ENCODE measurements at places on chromosomes 5 and 9.

DNA sequence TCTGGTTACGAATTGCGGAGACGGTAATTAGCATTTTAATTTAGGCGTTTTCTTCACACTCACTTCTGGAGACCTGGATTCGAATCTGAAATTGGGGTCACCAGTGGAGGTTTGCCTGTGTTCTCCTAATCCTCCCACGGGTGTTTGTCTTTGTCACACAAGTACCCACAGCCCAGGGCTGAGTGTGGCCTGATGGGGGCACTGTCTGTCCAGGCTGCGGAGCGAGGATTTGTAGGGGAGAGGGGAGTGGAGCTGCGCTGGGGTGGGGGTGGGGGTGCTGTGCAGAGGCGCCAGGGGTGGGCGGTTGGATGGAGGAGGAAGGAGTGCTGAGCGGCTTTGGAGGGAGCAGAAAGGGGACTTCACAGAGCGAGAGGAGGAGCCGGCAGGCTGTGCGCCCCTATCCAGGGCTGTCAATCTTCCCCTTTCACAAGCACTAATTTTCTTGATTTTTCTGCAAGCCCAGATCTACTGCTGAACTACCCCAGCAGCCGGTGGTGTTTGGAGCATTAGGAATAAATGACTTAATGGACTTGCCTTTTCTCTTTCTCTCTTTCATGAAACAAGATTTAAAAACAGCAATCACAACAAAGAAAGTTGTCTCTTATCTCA is 53.1 kb downstream of the TSPAN17 start:
- peak; percentile 22 for DNase-seq

DNA sequence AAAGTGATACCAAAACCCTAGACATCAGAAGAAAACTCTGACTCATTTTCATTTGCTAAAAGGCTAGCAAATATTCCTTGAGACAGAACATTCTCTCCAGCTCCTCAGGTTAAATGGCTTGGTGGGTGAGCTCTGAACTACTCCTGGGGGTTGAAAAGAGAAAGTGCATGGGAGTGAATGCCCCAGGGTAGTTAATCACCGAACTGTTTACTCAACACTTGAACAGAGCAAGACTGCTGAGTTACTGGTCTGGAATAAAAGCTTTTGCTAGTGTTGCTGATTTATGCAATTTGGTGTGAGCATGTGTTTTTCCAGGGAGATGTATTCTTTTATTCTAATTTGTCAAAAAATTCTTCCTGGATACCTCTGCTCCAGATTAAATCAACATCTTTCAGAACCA is 88.3 kb upstream of the PRDM9 start:
- DNase-seq: no peak

- DNase-seq: no peak
Observed at GRCh38 chr5:125877248-125877647, 546.0 kb upstream of the GRAMD2B start.

- DNase-seq: no peak
Observed at GRCh38 chr9:119761812-119762211, 392.6 kb upstream of the BRINP1 start.

GRCh38 chr9:88477300-88477751 is 57.7 kb upstream of the NXNL2 start:
- DNase-seq: no peak

GRCh38 chr9:95754533-95755420 is 120.7 kb upstream of the ERCC6L2 start:
- no peak for DNase-seq

- DNase-seq: no peak
Observed at GRCh38 chr5:130286971-130287370, 382.7 kb downstream of the CHSY3 start.

GRCh38 chr9:71987471-71988371 is 72.7 kb downstream of the C9orf57 start:
- DNase-seq: no peak

DNA sequence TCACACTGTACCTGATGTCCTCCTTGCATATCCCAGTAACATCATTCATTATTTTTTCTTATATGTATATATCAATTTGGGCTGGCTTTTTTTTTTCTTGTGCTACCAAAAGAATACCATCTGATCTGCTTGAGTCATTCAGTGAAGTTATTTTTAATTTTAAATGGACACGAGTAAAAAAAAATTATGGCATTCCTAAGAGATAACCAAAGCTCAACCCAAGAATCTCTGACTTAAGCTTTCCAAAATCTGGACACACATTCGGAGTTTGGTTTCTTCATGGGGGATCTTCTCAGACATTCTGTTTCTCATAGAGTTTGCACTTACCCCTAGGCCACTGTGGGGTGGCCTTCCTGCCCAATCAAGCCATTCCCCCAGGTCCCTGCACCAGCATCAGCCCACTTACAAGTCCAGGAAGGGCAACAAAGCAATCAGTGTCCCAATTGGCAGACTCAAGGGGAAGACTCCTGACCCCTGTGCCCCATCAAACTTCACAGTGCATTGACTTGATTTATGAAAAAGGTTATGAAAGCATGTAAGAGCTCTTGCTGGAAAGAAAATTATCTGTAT is 49.2 kb upstream of the SPDL1 start:
- no peak for DNase-seq

DNA sequence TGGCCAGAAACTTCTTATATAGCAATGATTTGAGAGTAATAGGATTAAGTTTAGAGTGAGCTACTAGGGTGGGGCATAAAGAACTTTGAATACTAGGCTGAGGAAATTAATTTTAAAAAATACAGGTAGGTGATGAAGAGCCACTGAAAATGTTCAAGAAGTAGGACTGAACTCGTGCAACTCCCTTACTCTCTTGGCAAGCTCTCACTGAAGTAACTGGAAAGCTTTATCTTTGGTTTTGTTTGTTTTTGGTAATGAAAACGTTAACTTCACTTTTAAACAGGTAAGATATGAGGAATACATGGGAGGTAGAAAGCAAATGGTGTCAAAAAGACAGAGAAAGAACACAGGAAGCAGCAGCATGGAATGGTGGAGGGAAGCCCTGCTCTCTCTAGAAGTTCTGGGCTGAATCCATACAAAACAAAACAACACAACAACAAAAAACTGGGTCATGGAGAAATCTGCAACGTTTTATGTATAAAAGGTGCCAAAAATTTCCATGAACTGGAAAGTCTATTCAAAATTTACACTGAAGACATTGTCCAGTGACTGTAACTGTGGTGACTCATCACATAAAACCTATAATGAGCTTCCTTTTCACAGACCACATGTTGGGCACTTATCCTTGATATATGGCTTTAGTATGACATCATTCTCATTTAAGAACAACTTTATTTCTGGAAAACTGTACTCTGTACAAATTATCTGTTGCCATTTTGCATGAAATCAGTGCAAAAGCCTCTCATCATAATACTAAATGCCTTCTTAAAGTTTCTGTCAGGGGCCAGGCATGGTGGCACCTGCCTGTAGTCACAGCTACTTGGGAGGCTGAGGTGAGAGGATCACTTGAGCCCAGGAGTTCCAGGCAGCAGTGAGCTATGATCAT is 91.2 kb upstream of the CHD1 start:
- no peak for DNase-seq

- DNase-seq: no peak
Observed at GRCh38 chr5:138032028-138032571, 779 bp downstream of the FAM13B start.

DNA sequence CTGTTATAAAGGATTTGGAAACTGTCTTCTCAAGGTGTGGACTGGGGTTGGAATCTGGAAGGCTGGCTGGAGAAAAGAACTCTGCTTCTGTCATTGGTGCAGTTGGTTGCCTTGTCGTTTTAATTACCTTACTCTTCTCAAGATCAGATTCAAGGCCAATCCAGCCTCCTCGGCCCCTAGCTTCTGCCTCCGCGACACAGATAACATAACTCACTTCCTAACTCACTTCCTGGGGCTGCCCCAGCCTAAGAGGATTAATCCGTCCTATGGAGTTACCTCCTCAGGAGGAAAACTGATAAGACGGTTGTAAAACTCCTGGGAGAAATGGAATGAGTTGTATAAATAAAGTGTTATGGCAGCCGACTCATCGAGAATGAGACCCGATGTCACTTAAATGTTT is 389.1 kb upstream of the WWC1 start:
- DNase-seq: no peak

- no peak for DNase-seq
Observed at GRCh38 chr5:143771602-143772001, 40.4 kb upstream of the HMHB1 start.

DNA sequence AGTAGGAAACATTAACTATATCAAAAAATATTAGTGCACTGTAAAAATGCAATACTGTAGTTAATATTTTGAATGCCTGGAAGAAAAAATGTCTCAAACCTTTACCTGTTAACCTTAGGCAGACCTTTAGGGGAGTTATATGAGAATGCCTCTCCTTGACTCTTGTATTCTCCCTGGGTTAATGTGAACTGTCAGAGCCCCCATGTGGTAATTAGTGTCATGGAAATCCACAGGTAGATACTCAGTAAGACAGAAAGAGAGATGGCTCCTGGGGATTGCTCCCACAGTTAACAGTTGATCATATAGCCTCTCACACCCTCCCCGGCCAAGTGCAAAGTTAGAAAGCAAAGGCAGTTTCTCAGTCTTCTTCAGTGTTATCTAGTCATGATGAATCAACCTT is 742.8 kb downstream of the NR2F1-AS1 start:
- no peak for DNase-seq

DNA sequence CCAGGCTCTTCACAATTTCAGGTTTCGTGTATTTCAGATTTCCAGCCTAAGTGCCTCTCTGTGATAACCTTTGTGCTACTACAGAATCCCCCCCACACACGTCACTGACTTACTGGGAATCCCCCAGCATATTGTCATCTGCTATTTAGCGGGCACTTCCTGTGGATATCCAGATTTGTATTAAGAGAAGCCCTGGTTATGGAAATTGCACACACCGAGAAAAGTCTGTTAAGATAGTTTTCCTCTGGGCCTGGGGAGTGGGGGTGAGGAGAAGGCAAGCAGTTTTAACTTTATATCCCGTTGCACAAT is 269.9 kb downstream of the MED10 start:
- no peak for DNase-seq

GRCh38 chr5:141814064-141814964 is 63.9 kb downstream of the PCDH1 start:
- peak; percentile 65 for DNase-seq

GRCh38 chr9:127927988-127928675 is 2.4 kb downstream of the PIP5KL1 start:
- DNase-seq: no peak

- DNase-seq: no peak
Observed at GRCh38 chr5:71974165-71974564, 133.1 kb upstream of the MAP1B start.

DNA sequence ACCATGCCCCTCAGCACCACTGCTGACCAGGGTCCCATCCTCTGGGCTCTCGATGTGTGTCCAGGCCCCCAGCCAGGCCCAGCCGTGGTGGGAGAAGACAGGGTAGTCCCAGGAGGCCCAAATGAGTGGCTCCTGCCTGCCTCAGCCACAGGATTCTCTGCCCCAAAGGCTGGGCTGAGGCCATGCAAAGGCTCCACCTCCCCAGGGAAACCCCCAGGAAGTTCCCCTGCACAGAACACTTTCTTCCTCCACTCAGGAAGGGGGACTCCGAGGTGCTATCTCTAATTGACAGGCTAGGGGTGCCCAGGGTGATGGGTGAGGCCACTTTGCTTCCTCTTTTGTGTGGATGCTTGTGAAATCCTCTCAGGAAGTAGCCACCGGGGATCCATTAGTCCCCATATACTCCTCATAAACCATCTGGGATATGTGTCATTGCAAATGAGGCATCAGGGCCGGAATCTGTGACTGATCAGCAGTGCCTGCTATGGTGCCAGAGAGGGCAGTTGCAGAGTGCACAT is 23.1 kb upstream of the TDRD7 start:
- DNase-seq: peak; percentile 61

GRCh38 chr5:994821-995220 is 13.8 kb upstream of the NKD2 start:
- DNase-seq: no peak

GRCh38 chr9:4010309-4010708 is 289.6 kb downstream of the GLIS3 start:
- no peak for DNase-seq

- no peak for DNase-seq
Observed at GRCh38 chr5:77663090-77663863, 24.8 kb upstream of the OTP start.

DNA sequence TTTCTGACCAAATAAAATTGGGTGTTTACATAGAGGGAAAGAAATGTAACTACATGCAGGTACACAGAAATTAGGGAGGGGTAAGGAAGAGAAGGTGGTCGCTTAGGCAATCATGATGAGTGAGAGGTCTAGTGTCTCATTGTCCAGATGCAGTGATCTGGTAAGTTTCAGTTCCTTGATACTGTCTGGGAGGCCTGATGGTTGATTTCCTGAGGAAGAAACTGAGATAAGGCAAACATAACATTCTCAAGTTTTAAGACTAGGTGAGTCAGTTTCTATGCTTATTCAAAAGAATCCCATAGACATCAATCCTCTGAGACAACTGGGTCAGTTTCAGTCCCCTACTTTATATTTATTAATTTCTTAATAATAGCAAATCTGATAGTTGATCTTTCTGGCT is 843.3 kb upstream of the CDH10 start:
- DNase-seq: no peak

GRCh38 chr5:160166973-160167623 is 47.8 kb upstream of the PWWP2A start:
- no peak for DNase-seq

- peak; percentile 91 for DNase-seq
Observed at GRCh38 chr9:91361291-91362050, at the start of gene AUH. TSS of gene AUH (minus strand) at chr9:91361918. CDS start at chr9:91361889, 29 bp downstream.

DNA sequence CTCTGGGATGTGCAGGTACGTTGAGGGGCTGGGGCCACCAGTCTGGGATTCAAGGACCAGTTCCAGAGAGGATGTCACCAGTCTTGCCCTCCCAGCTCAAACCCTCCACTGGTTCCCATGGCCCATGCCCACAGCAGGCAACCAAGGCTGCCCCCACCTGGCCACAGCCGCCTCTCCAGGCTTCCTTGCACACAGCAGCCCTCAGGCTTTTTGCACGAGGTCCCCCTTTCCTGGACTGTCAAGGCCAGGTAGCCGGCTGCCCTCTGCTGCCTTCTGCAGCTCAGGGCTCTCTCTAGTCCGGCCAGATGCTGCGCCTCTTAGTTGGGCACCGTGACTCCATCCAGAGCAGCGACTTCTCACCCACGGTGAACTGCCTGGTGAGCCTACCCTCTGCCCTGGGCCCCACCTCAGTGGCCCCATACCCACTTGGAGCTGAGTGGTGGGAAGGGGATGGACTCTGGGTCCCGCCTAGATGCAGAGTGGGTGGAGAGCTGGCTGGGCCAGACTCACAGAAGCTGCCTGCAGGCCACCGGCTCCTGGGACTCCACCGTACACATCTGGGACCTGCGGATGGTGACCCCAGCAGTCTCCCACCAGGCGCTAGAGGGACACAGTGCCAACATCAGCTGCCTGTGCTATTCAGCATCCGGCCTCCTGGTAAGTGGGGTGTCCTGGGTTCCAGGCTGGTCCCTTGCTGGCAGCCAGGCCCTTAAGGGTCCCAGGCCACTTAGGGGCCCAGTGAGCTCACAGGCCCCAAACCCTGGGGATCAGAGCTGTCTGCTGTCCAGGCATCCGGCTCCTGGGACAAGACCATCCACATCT is 2.9 kb downstream of the WDR38 start:
- DNase-seq: peak; percentile 42

- no peak for DNase-seq
Observed at GRCh38 chr9:87530716-87531115, 33.0 kb downstream of the DAPK1 start.

Data from activated naive CD8-positive, alpha-beta T cell treated with anti-CD3 and anti-CD28 coated beads, Interleukin-2, amount 50 U/mL, for 24 hours (primary cell).